AG04449 (cell line): ENCODE measurements at places on chromosomes 5 and 9.
A peak's percentile ranks its signal among the peaks of the same experiment; 100 is the strongest.

DNA sequence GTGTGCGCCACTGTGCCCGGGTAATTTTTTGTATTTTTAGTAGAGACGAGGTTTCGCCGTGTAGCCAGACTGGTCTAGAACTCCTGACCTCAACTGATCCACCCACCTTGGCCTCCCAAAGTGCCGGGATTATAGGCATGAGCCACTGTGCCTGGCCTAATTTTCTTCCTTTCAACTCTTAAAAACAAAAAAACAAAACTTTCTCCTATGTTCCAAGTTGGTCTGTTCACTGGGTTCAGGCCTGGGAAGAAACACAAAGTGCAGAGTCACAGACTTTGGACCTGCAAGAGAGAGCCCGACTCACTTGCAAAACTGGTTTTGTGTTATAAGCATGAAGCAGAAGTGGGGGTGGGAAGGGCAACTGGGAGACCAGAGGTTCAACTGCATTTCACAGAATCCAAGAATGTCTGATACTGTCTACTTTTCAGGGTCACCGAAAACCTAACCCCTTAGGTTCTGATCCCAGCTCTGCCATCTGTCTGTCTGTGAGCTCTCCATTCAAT is 5.2 kb upstream of the HDHD3 start:
- DNase-seq, result no peak

DNA sequence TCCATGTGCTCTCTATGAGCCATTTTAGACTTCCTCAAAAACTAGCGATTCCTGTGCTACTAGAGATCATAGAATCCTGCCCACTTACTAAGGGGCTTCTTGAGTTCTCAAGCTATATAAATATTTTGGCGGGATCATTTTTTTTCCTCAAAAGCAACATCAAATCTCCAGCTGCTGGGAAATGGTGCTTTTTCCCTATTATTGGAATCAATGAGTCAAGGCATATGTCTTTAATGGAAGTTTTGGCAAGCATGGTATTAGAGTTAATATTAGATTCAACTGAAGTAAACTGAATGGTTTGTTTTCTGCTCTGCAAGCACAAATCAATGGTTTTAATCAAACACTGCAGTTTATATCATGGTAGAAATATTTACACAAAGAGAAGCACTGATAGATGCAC is 369.9 kb upstream of the PTGER4 start:
- no peak for DNase-seq

DNA sequence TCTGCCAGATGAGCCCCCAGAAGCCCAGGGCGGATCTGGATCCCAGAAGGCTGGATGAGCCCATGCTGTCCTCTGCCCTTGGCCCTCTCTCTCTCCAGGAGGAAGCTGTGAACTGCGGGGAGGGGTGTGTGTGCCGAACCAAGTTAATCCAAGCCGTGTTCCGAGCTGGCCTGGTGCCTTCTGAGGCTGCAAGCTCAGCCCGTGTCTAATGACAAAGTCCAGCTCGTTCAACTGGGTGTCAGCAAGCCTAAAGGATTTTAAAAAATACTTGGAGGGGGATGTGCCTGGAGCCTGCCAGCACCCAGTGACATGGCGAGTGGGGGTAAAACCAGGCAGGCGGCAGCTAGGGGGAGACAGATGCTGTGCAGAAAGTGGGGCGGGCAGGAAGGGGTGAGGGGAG is 8.0 kb downstream of the STC2 start:
- DNase-seq, result no peak

DNA sequence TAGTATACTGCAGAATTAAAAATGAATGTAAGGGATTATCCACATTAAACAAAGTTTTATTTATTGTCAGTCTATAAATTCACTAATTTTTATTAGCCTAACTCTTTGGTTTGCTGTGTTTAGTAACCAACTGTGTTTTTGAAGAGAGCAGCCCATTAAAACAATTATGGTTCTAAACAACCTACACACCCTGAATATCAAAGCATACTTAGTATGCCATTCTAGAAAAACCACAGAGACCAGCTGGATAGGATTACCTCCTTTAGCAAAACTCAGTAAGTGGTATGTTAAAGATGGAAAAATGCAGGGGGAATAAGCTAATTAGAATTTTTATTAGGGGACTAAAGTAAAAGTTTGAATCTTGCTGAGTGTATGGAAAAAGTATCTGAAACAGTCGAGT is 1981.7 kb upstream of the NUDT12 start:
- DNase-seq, result no peak

DNA sequence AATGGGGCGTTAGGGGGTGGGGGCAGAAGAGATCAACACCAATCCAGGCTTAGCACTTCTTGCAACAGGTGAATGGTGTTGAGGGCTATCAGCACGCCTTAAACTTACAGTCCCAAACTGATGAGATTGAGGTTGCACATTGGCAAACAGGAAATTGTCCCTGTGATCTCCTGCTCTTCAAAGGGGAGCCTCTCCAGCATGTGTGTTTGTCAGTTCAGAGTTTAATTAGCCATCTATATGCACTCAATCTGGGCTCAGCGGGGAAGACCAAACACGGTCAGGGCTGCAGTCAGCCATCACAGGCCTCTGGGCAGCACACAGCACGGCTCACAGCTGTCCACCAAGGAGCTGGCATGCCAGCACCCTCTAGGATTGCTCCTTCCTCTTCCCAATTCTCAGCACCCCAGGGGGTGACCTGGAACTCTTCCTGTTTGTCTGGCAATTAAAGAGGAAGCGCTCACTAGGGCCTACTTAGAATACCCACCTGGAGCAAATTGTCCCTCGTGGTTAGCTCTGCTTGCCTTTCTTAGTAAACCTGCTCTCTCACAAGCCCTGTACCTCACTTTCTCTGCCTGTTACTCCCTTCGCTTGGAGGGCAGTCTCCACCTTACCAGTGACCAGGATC is 217.4 kb downstream of the SLIT3 start:
- no peak for DNase-seq

GRCh38 chr5:67542479-67542878 is 345.9 kb upstream of the CD180 start:
- no peak for DNase-seq

- DNase-seq, result no peak
These were observed 13.6 kb upstream of the GM2A start for GRCh38 chr5:151239237-151239861.

DNA sequence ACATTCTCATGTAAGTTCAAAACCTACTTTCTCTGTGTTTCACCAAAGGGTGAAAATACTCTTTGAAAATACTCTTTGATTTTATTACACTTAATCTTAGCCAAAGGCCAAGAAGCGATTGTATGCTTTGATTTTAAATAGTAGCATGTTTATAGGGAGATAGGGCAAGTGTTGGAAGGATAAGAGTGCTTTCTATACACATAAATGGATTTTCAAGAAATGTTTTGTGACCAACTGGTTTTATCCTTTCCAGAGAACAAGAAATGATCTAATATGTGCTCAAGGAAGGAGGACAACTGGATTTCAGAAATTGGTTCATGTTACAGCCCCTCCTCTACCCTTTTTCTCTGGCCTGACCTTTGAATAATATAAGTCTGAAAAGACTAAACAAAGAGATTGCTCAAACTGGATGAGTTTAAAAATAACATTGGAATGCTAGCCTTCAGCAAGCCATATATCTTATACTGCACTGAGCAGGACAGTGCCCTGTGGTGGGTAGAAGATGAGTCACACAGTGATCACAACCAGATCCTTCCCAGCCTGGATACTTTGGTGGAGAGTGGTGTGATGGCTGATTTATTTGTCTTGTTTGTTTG is 13.1 kb downstream of the PALM2AKAP2 start:
- DNase-seq, result peak; percentile 87

GRCh38 chr9:26746357-26747072 is 146.1 kb downstream of the CAAP1 start:
- DNase-seq, result no peak

- no peak for DNase-seq
These were observed 11.0 kb upstream of the RECK start for GRCh38 chr9:36025746-36026145.

DNA sequence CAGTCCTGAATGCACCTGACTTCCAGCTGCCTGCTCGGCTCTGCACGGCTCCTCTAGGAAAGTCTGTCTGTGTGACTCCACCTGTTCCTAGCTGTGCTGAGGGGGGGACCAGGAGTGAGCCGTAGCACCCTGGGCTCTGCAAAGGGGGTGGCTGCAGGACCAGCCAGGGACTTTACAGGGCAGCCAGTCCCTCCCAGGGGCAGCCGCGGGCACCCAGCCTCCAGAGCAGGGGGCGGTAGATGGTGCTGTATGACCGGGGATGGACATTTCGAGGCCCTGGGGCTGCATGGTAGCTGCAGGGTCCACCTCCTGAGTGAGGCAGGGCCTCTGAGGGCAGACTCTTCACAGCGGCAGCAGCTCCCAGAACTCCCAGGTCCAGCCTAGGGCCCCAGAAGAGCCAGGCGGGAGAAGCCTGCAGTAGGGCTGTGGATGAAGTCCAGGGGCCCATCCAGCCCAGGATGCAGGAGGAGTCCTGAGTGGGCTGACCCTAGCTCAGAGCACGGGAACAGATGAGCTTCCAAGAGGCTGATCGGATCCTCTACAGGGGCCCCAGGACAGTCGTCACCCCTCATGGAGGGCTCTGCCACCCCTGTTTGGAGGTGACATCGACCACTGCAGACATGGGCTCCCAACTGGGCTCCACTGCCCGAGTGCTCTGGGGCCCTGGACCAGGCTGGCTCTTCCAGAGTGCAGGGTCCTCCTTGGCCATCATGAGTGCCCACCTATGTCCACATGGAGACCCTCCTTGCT is 105.4 kb downstream of the ZNF354C start:
- no peak for DNase-seq

DNA sequence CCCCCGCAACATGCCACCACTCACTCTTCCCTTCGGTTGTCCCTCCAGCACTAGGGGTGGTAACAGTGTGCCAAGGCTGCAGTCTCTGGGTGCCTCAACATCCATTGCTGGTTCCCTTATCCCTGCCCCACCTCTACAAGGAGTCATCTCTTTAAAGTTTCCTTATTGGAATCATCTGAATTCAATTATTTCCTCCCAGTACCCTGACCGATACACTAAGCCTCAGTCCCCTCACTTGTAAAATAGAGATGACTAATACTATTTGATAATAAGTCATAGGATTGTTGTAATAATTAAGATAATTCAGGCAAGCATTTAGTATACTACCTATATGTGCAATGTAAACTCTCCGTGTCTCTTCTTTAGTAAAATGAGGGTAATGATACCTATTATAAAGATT is 352.5 kb downstream of the ENC1 start:
- DNase-seq, result no peak

- no peak for DNase-seq
These were observed 56.2 kb downstream of the GLRA1 start for GRCh38 chr5:151868451-151868850.

- DNase-seq, result no peak
These were observed 26.5 kb upstream of the KIF12 start for GRCh38 chr9:114125476-114126013.

DNA sequence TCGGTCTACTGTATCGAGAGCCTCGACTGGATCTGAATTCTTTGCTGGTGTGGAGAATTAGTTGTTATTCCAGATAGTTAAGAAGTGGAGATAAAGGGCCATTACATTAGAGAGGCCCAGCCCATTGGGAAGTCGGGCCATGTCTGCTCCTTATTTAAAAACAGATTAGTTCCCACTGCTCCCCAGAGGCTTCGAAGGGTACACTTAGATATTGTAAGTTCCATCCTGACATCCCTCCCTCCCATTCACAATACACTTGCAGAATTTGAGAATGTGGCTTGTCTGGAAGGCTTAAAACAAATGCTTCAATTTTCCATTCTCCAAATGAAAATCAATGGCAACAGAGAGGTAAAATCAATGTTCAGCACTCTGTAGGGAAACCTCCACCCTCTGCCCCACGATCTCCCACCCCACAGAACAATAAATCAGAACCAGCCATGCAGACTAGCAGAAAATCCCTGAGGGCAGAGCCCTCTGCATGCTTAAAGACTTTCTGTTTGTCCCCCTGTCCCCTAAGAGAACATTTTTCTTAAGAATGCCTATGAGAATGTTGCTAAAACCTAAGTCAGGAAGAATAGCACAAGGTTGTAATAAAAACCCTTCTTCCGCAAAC is 364.1 kb downstream of the SPOCK1 start:
- no peak for DNase-seq

DNA sequence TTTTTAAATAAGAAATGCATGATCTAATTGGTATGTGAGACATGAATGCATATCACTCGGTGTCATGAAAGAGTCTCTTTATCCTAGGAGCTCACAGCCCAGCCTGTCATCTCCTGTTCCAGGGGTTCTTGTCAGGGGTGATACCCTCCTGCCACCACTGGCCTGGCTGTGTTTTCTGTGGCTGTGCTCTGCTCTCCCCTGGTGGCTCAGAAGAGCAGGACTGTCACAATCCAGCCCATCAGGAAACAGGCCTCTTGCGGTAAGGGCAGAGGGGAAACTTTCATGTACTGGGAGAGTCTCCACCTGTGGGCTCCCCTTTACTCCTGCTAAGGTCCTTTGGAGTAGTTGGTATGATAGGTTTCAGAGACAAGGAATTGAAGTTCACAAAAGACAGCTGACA is 240.2 kb upstream of the GLRA1 start:
- DNase-seq, result no peak

GRCh38 chr5:158013303-158013702 is 154.4 kb upstream of the CLINT1 start:
- DNase-seq, result no peak

DNA sequence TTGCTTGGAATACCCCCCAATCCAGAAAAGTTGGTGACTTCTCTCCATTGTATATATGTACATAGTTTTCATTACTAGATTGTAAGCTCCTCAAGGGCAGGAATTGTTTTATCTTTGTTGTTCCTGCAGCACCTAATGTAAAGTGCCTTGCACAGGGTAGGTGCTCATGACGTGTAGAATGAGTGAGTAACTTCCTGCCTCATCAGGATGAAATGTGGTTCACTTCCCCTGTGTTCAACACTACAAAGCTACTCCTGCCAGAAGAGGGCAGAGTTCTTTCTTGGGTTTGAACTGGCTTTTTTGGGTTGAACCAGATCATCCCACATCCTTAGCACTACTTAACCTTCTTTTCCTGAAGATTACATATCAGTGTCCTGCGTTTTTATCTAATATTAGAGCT is 23.9 kb downstream of the GTF3C4 start:
- DNase-seq, result no peak

DNA sequence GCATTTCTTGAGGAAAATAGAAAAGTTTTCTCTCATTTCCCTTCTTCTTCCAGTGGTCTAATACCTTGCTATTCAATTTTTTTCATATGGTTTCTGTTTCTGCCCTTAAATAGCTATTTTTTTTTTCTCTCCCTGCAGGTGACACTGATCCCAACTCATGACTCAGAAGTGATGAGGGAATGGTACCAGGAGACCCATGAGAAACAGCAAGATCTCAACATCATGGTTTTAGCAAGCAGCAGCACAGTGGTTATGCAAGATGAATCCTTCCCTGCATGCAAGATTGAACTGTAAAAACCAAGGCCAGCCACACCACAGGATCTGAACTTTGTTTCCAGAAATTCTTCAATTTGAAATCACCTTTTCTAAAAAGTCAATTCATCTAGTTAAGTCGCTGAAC is 97.7 kb downstream of the MAP1B start:
- no peak for DNase-seq

DNA sequence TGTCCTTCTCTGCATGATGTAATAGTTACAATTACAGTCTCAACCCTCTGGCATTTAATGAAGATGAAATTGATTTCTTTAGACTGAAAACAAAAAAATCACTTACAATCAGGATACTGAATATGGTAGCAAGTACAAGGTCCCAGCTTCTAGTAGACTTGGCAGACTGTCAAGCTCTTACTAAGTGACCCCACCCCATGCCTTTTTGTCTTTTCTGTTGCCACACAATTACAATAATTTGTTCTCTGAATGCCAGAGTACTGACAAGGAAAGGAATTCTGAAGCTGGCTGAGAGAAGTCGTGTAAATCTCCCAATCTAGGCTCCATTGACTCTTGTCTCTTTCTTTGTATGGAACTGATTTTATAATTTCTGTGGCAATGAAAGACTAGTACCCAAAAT is 154.2 kb downstream of the TMC1 start:
- no peak for DNase-seq
